Activated CD4-positive, CD25-positive, alpha-beta regulatory T cell treated with anti-CD3 and anti-CD28 coated beads, Interleukin-2, amount 50 U/mL, for 16 hours (primary cell): ENCODE measurements at places on chromosomes 13 and 19.

DNA sequence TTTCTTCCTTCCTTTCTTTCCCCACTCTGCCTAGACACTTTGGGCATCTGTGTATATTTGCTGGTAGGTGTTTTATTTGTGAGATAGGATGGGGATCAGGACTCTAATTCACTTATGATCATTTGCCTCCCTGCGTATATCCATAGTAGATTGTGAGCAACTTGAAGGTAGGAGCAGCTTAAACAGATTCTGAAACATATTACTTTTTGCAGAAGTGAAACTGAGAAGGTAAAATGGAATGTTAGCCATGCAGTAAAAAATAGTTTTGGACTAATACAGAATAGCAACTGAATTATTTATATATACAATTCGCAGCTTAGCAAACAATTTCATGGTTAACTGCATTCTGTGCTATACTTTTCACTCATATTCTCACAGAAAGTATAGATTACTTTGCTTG lies 38.7 kb downstream of the RNF6 start:
- DNase-seq, result no peak

- DNase-seq, result no peak
Measured at GRCh38 chr13:104769545-104769944, 1703.3 kb upstream of the SLC10A2 start.

DNA sequence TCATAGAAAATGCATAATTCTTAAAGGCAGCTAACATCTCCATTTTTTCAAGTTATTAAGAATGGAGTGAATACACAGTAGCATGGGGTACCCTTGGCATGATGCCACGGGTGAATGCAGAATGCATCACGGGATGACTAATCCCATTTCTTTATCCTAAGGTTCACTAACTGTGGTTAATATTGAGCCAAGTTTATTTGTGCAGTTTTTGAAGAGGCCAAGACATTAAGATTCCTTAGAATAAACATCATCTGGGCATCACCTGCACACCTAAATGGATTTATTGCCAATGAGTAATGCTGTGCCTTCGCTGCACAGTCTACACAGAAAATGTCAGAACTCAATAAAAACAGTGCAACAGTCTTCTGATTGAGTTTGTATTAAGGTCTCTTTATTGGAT lies 333.1 kb downstream of the GPC6 start:
- DNase-seq, result no peak

- no peak for DNase-seq
Measured at GRCh38 chr19:5364674-5365073, 24.1 kb upstream of the PTPRS start.

DNA sequence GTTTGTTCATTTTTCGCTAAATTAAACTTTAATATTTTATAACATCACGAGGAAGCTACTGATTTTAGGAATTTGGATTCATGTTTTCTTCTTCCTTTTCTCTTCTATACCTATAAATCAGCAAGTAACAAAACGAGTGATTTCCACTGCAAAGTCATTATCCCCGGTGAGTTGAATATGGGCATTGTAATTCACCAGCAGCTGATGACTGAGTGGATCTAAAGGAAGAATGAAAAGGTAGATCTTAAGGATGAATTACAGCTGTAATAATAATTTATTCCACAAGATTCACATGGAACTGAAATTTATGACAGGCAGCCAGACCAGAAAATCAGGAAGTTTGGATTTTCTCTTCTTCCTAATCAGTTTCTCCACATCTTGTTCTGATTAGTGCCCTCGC lies 111.4 kb downstream of the GPC6 start:
- no peak for DNase-seq

DNA sequence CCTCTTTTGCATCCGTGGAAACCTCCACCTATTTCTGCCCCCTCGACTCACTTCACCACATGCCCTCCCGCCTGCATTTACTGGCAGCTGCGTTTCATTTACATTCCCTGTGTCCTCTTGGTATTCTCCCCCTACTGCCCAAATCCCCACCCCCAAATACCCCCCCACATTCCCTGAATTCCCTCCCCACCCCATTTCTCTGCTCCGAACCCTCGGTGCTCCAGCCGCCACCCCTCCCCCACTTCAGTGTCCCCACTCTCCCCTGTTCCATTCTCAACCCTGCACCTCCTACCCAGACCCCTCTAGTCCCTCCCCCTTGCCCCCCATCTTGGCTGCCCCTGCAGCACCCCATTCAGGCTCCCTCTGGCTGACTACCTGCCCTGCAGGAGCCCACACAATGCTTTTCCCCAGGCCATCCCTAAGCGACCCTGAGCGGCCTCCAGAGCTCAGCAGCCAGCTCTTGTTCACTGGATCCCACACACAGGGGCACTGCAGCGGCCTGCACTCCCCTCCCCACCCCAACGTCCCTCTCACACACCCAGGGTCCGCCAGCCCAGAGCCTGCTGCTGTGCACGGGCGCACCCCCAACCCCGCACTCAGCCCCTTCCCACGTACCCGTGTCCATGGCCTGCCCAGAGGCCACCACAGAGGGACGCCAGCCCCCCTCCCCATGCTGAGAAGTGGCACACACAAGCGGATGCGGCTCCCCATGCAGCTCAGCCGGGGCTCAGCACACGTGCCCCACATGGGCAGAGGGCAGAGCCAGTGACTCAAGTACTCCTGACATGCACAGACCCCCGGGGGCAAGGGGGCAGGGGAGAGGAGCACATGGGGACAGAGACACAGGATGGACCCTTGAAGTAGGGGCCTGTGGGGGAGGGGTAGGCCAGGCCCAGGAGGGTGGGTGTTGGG lies 26.3 kb downstream of the SHANK1 start:
- DNase-seq, result no peak

DNA sequence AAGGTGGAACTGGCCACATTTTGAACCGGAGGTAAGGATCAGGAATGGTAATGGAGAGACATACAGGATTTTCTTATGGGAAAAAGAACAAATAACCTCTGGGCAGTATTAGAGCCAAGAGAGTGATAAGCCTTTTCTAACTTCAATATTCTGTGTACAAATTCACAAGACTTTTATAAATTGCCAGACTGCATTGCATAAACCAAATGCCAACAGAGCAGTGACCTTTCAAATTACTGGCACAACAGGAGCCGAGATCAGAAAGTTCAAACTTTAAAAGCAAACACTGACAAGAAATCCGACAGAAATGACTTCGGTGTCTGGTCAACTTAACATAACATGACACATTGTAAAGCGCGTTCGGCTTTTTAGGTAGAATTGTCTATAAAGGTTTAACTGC lies 737.1 kb downstream of the GPC5 start:
- no peak for DNase-seq

DNA sequence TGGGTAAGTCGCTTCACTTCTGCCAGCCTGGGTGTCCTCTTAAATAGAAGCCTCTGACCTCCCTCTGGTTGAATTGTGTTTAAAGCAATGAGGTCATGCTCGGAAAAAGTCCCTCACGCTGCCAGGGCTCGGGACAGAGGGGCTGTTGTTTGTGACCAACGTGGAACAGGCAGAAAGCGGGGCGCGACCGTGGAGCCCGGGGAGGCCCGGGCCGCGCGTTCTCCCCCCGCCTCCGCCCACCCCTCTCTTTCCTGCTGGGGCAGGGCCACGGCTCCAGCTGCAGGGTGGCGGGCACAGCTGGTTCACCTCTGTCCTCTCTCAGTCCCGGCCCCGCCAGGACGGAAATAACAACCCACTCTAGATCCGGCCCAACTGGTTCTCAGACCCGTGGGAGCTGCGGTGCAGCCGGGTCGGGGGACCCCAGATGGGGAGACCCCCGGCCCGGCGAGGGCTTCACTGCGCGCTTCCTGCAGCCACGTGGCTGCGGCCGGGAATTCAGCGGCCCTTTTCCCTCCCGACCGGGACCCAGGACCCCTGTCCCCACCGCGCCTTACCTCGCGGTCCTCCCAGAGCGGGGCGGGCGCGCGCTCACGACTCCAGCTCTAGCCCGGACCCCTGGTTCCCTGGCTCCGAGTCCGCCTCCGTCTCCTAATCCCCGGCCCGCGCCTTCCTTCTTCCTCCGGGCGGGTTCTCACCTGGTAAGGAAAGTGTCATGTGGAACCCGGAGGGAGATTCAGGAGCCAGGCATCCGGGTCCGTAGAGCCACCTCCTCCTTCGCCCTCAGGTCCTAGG lies 1.9 kb downstream of the CDC42EP5 start:
- DNase-seq, result no peak

DNA sequence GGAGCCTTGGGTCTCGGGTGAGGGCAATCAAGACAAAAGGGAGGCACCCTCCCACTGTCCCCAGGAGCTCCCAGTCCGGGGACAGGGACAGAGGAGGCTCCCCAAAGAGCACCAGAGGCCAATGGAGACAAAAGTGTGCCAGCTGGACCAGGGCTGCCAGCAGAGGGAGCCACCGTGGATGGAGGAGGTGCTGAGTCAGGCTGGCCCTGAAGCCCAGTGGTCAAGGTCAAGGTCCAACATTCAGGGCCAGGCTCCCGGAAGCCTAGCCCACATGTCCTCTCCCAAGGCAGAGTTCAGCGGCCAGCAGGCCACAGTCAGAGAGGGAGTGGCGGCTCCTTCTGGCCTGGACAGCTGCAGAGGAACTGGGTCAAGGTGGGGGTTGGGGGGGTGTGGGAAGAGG lies 8.4 kb downstream of the COL5A3 start:
- DNase-seq, result no peak

DNA sequence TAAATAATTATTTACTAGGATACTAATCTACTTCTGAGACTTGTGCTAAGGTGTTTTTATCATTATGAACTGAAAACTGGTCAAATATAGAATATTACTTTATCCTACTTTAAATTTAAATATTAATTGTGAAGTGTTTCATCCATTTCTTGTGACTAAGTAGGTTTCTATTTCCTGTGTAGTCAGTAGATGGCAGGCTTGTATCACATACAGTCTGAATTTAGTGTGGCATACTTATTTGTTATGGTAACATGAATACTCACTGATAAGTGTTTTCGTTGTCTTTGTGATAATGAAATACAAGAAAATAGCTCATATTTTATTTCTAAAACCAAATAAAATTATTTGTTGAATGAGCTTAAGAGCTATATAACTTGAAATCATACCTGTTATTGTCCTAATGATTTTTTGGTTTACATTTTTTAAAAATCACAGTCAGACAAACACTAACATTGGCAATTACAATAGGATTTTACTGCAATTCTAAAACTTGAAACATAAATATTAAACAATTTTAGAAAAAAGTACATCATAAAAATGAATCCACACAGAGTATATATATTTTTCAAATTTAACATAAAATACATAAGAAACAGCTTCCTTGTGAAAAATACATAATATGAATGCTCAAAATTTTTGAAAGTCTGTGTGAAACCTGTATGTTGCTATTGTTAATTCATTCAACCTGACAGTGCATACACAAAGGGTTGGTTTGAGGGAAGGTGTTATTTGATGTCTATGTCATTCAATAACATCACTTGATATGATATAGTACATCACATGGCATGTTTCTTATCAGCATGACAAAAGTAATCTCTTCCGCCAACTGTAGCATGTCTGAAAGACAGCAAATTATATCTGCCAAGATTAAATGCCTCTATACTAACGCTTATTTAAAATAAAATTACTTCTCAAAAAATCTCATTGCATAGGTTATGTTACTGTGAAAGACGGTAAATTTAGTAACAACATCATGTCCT lies 904.8 kb upstream of the PCDH20 start:
- DNase-seq, result no peak

DNA sequence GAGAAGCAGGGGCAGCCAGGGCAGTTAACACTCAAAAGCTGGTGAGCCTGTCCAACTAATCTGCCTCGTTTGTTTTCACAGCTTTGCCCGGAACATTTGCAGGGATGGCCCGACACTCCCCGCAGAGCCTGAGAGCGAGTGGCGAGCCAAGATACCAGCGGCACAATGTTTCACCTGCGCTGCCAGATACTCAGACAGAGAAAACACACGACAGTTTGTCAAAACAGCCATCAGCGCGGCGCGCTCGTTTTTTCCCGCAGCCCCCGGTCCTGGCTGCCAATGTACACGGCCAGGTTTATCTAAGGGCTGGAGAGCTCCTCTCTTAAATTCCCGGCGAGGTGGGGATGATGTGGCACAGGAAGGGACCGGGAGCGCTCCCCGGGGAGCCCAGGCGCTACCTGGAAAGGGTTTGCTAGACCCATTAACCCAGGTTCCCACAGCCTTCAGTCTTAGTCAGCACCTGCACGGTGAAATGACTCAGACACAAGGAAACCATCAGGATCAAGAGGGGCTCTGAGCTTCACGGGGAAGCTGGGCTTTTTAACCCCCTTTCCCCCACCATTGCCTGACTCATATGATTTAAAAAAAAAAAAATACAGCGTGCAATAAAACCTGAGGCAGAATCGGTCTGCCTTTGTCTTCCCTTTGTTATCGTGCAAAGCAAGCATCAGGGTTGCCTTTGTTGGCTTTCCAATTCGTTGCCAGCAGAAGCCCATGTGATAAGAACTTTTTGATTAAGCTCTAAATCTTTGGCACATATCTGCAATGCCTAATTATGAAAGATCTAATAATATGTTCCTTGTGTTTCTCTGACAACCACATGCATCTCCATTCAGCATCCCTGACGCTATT lies 186.2 kb downstream of the EFNB2 start:
- no peak for DNase-seq

GRCh38 chr13:67642657-67643056 lies 412.5 kb upstream of the PCDH9 start:
- no peak for DNase-seq

- DNase-seq, result no peak
Measured at GRCh38 chr13:110017379-110017778, 231.0 kb upstream of the IRS2 start.

GRCh38 chr13:99311137-99311536 lies 3.9 kb upstream of the GPR183 start:
- no peak for DNase-seq

DNA sequence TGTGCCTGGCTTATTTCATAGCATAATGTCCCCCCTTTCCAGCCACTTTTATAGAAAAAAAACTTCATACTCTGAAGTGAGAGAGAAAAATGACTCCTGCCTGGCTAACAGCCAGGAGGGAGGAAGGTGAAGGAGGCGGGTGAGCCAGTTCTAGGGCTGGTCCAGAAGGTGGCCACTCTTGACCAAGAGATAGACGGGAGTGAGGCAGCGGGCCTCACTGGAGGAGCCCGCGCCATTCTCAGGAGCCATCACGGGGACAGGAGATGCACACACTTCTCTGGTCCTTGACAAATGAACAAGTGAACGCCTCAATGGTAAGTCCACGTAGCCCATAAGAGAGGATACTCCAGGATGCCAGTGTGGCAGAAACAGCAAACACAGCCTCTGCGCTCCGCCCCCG lies 231.4 kb downstream of the UQCRFS1 start:
- DNase-seq, result no peak
